ENCODE measurements at places on chromosomes 13 and 19. TPM values are rescaled to one million over a fixed set of nuclear protein-coding genes. Genes with fewer than 3 reads are reported as not detected.

Gene SPRY2
- 24.0 TPM for total RNA-seq

Gene IFNL3
- total RNA-seq, result not detected

Gene DNAAF3
- total RNA-seq, result 2.8 TPM

Gene SHISA2
- total RNA-seq, result 0.23 TPM

Gene AZU1
- total RNA-seq, result not detected

Gene CNFN
- 623 TPM for total RNA-seq

Gene APC2
- total RNA-seq, result not detected

Gene CYP2A7
- total RNA-seq, result not detected

Gene JAK3
- total RNA-seq, result 4.5 TPM

Gene UHRF1
- total RNA-seq, result 10.8 TPM

Gene RBM26
- total RNA-seq, result 30.2 TPM

Gene LRRC63
- not detected for total RNA-seq

Gene PEAK3
- 0.32 TPM for total RNA-seq

Gene SCEL
- 453 TPM for total RNA-seq

Gene BLOC1S3
- 11.3 TPM for total RNA-seq

Gene OR7A5
- 0.38 TPM for total RNA-seq

Gene FREM2
- 0.19 TPM for total RNA-seq

Gene DIRAS1
- total RNA-seq, result 2.1 TPM

Gene FLT3
- total RNA-seq, result 1.5 TPM

Measured in esophagus squamous epithelium (tissue), 5 donors.